CD4-positive, CD25-positive, alpha-beta regulatory T cell (primary cell): ENCODE measurements at places on chromosomes 2 and 18. TPM values are rescaled to one million over a fixed set of nuclear protein-coding genes. Genes with fewer than 3 reads are reported as not detected.

UGT1A10 gene
- not detected for polyA plus RNA-seq

C2orf81 gene
- polyA plus RNA-seq = 2.1 TPM

POTEI gene
- polyA plus RNA-seq = not detected

MAP2 gene
- polyA plus RNA-seq = 0.16 TPM

HOXD13 gene
- not detected for polyA plus RNA-seq

ABCB11 gene
- not detected for polyA plus RNA-seq

CNGA3 gene
- polyA plus RNA-seq = not detected

EDAR gene
- polyA plus RNA-seq = 1.7 TPM

BBS5 gene
- polyA plus RNA-seq = not detected

WBP1 gene
- polyA plus RNA-seq = 36.6 TPM

BOK gene
- not detected for polyA plus RNA-seq

MROH2A gene
- polyA plus RNA-seq = not detected

DSG4 gene
- polyA plus RNA-seq = not detected

ALPP gene
- not detected for polyA plus RNA-seq

EEF1B2 gene
- 1,102 TPM for polyA plus RNA-seq

ZNF521 gene
- not detected for polyA plus RNA-seq

AFF3 gene
- polyA plus RNA-seq = 1.3 TPM

VIT gene
- not detected for polyA plus RNA-seq

SPDYA gene
- polyA plus RNA-seq = 0.25 TPM

EPB41L3 gene
- not detected for polyA plus RNA-seq

TRABD2A gene
- 41.2 TPM for polyA plus RNA-seq

FZD7 gene
- polyA plus RNA-seq = 0.09 TPM

IKZF2 gene
- polyA plus RNA-seq = 35.3 TPM

CROCC2 gene
- not detected for polyA plus RNA-seq

NMUR1 gene
- 0.25 TPM for polyA plus RNA-seq

WDR43 gene
- 44.7 TPM for polyA plus RNA-seq

CRYBA2 gene
- polyA plus RNA-seq = not detected

CGREF1 gene
- not detected for polyA plus RNA-seq

NOL4 gene
- polyA plus RNA-seq = not detected

DCDC2C gene
- not detected for polyA plus RNA-seq

CACNB4 gene
- polyA plus RNA-seq = not detected
